ENCODE measurements at places on chromosomes 12 and 14.

DNA sequence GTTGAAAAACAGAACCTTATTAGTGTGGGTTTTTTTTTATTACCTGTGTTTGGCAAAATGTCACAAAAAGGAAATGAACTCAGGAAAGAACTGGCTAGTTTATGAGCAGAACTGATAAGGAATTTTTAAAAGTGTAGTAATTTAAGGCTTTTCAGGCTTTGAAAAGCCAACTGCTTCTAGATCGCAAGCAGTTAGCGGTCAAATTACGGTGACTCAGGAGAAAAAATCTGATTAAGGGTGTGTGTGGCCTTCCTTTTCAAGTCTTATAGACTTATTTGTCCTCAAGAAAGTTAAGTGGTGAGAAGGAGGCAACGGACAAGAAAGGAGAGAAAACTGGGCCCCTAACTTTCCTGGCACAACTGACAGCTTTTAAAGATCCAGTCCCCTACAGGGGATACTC is 33.4 kb downstream of the PDZRN4 start:
- no peak for DNase-seq

DNA sequence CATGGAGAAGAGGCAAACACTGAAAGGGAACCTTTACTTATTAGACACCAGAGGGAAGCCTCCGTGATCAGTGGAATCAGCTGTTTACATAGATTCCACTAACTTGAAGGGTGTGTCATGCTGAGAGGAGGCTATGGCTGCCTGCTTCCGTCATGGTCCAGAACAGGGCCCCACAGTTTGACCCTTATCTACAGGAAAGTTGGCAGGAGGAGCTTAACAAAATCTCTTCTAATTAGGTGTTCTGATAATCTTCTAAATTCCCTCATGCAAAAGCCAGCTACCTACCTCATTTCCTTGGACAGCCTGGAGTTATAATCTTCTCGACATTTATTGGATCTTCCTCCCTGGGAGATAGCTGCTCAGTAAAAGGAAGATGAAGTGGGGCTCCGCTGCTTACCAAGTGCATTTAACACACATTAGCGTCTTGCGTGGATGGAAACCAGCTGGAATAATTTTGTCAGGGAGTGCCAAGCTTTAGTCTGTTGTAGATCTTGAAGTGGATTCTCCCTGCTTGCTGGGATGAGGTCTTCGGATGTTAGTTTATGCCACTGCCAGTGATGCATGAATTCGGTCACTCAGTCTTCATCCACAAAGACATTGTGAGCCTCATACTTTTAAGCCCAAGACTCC is 171.0 kb downstream of the PAH start:
- no peak for DNase-seq

GRCh38 chr12:112518365-112518735 is 99.6 kb downstream of the PTPN11 start:
- no peak for DNase-seq

DNA sequence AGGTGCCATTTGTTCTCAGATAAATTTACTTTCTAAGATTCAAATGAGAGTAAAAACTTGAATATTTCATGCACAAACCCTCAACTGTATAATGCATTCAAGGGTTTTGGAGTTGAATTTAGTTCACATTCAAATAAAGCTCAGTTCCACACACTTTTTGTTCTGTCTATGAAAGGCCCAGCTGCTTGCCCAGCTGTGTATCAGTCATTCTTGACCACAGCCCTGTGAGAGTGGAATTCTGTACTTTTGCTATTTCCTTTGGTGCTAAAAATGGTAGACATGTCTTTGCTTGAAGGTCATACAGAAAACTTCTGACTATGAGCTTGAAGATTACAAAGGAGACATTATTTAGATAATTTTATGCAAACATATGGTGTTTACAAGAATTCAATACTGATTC is 110.4 kb downstream of the KCNC2 start:
- no peak for DNase-seq

GRCh38 chr12:38771871-38772270 is 133.5 kb downstream of the CPNE8 start:
- peak; percentile 68 for DNase-seq

GRCh38 chr14:33997611-33998010 is 46.7 kb upstream of the EGLN3 start:
- DNase-seq: no peak

DNA sequence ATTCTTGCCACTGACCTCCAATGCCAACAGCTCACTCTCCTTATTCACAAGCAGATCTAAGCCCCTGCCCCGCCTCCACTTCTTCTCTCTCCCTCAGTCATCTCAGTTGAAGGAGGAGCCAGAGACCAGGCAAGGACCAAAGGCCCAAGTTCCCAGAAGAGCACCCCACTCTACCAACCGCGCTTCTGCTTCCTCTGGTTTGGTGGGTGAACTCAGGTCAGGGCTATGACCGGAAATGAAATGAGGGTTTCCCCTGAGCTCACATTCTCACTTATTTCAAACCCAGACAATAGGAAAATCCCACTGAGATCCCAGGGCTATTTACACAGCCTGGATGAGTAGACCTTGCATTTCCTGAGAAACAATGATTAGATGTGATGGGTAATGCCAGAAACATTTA is 9.9 kb downstream of the DPF3 start:
- DNase-seq: no peak

DNA sequence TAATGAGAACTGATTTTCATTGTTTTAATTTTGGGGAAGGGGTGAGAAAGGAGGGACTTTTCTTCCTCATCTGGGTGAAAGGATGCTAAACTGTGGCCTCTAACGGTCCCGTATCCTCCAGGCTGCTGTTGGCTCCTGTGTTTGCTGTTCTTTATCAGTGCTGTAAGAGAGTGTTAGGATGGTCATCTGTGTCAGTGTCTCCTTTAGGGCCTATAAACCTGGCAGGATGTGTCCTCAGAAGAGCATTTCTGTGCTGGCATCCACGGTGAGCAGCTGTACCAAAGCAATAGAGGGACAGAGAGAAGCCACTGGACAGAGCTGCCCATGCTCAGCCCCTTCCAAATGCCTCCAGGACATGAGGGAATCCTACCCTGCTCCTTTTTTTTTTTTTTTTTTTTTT is 253.1 kb downstream of the ZFP36L1 start:
- no peak for DNase-seq

DNA sequence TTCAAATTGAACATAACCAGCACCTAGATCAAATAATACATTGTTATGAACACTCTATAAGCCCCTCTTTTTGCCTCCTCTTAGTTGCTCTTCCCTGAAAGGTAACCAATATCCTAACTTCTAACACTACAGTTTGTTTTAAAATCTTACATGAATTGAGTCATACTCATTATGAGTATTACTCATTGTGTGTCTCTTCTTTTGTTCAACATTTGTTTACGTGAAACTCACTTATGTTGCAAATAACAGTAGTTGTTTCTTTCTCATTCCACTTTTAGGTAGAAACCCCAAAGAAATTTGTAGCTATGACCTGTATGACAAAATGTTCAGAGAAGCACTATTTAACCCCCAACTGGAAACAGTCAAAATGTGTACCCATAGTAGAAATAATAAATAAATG is 6.6 kb downstream of the LRRC9 start:
- DNase-seq: no peak

DNA sequence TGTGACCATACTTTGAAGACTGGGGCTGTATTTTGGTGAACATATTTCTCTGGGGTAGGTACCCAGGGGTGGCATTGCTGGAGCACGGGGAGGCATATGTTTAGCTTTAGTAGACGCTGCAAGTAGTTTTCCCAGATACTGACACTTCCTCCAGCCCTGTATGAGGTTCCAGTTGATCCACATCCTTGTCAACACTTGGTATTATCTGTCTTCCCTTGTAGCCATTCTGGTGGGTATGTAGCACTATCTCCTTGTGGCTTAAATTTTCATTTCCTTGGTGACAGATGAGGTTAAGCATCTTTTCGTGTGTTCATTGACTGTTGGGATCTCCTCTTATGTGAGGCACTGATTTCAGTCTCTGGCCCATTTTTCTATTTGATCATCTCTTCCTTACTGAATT is 179.1 kb downstream of the PHETA1 start:
- no peak for DNase-seq

GRCh38 chr12:49865109-49865781 is 22.3 kb upstream of the BCDIN3D start:
- peak; percentile 54 for DNase-seq

GRCh38 chr14:68945585-68946488 is 33.3 kb downstream of the ACTN1 start:
- DNase-seq: no peak

- DNase-seq: no peak
These were observed 9.5 kb downstream of the REM2 start for GRCh38 chr14:22892488-22892887.

DNA sequence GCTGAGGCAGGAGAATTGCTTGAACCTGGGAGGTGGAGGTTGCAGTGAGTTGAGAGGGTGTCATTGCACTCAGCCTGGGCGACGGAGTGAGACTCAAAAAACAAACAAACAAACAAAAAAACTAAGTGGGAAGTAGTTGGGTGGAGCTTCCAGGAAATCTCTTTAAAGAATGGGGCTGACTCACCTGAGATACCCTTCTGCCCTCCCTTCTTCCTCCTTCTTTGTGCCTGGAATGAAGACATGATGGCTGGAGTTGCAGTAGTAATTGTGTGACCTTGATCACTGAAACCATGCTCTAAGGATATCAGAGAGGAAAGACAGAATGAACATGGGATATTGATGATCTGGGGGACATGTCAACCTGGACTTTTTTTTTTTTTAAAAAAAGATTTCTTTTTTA is 87.6 kb upstream of the MED13L start:
- DNase-seq: no peak

- no peak for DNase-seq
These were observed 32.2 kb upstream of the BHLHE41 start for GRCh38 chr12:26157001-26157400.

GRCh38 chr12:16299403-16299802 is 21.9 kb upstream of the SLC15A5 start:
- DNase-seq: no peak

DNA sequence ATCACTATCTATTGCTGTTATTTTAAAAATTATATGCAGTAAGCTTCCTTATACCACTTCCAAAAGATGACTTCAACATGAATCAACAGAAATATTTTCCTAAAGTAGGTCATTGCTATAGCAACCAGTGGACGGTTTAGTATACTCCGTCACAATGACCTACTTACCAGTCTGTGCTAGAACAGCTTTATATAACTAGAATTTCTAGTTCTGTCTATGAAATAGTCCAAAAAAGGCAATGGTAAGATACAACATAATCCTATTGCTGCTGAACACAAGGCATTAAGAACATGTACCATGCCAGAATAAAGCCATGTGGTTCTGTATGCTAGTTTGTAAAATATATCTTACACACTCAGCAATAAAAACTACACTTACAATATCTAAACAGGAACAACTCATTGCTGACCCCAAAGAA is 40.7 kb upstream of the MTERF2 start:
- DNase-seq: no peak

- DNase-seq: no peak
These were observed 15.6 kb downstream of the ZNF839 start for GRCh38 chr14:102335163-102335562.

DNA sequence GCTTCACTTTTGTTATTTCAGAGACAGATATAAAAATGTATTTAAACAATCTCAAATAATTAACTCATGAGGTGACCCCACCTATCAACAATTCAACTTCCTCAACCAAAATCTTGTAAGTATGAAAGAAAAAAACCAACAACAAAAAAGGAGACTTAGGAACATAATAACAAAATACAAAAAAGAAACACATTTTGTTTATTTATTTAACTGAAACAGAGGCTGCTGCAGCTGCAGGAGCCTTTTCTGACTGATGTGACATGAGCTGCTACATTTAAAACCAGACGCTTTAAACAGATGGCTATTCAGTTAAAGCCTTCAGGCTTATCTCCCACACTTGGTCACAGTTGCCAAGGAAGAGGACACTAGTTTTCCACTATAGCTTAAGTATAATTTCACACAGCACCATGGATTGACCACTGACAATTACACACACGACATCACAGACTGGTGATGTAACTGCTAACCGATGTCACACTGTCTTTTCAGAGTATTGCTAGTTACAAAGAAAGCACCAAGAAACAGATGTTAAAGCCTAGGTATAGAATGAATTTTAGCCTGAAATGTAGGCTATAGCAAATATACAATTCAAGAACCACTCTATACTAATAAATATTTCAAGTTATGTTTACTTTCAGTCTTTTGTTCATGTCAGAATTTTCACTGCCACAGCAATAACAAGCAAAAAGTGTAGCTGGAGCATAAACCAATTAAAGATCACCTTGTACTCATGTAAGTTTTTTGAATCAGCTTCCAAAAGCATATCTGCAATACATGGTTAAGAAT is 113.0 kb downstream of the MED13L start:
- DNase-seq: no peak

GRCh38 chr12:40325349-40325960 is 100.7 kb downstream of the LRRK2 start:
- no peak for DNase-seq

Data from activated effector memory CD4-positive, alpha-beta T cell treated with anti-CD3 and anti-CD28 coated beads, Interleukin-2, amount 50 U/mL, for 16 hours (primary cell).